ENCODE measurements at places on chromosomes 7 and 10.
A peak's percentile ranks its signal among the peaks of the same experiment; 100 is the strongest.

DNA sequence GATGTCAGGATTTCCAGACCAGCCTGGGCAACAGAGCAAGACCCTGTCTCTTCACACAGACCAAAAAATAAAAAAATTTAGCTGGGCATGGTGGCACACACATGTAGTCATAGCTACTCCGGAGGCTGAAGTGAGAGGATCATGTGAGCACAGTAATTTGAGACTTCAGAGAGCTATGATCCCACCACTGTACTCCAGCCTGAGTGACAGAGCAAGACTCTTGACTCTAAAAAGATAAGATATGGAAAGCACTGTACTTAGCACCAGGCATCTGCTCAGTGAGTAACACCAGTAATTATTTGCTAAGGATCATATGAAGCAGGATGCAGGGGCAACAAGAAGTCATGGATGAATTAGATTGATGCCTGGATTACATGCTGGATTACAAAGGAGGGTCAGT, 128.8 kb downstream of the CALN1 start:
- DNase-seq, result no peak

- DNase-seq, result no peak
Observed at GRCh38 chr7:155580367-155580766, 34.0 kb upstream of the CNPY1 start.

- peak; percentile 48 for DNase-seq
Observed at GRCh38 chr7:151245360-151246101, 3.0 kb downstream of the SMARCD3 start.

- no peak for DNase-seq
Observed at GRCh38 chr10:43963379-43963778, 314.7 kb upstream of the ZNF32 start.

GRCh38 chr10:28200775-28201174, 102.1 kb downstream of the MPP7 start:
- DNase-seq, result no peak

GRCh38 chr10:91144961-91145360, 75.5 kb upstream of the PCGF5 start:
- no peak for DNase-seq

GRCh38 chr7:94289071-94289470, 105.6 kb upstream of the COL1A2 start:
- DNase-seq, result no peak

DNA sequence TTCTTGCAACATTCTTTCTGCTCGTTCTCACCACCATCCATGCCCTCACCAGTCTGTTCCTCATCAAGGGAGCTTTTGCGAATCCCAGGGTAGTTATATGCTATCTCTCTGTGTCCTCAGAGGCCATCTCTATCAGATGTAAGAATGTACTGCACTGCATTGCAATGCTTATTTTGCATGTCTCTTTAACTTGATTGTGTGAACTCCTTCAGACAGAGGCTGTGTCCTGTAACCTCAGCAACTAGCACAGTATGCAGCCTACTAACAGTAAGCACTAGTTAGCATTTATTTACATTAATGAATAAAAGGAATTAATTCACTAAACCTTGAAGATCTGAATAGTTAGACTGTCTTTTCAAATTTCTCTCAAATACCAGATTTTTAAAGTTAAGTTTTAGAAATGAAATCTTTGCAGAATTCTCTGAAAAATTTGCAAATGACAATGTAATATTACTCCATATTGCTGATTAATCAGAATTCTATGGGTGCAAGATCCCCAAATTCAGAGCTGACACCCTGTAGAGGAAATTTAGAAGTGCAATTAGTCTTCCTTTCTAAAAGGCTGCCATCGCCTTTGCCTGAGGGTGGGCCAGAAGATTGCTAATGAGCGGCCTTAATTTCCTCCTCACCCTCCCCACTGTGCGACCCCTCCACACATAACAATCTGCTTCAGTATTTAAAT, 10.3 kb upstream of the LHFPL3 start:
- no peak for DNase-seq

DNA sequence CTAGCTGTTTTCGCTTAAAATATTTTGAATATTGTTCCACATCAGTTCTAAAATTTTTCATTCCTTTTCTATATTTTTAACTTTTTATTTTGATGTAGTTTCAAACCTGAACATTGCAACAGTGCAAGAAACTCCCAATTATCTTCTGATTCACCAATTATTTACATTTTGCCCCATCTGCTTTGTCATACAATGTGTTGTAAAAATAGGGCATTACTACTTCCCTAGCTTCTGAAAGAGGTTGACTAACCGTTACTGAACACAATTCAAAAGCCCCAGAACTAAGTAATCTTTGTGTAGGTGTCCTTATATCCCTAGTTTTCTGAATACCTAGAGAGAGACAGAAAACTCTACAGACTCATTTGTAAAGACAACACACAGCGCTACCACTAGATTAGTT, 86.7 kb downstream of the AVL9 start:
- DNase-seq, result no peak
